ENCODE measurements at places on chromosomes 5 and 9.

DNA sequence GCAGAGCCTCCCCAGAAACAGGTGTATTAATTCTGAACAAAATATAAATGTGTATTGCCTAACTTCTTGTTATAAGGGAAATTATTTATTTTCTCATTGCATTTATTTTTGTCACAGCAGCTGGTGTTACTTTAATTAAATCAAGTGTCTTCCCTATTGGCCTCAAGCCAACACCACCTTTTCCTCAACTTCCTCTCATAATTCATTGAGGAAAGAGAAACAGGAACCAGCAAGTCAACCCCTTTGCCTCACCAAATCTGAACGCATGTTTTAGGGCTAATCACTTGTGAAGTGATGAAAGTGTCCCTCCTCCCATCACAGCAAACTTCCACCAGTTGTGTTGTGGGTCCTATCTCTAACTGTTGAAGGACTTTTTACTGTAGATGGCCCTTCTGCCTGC lies 73.1 kb downstream of the DIRAS2 start:
- DNase-seq = peak; percentile 24

DNA sequence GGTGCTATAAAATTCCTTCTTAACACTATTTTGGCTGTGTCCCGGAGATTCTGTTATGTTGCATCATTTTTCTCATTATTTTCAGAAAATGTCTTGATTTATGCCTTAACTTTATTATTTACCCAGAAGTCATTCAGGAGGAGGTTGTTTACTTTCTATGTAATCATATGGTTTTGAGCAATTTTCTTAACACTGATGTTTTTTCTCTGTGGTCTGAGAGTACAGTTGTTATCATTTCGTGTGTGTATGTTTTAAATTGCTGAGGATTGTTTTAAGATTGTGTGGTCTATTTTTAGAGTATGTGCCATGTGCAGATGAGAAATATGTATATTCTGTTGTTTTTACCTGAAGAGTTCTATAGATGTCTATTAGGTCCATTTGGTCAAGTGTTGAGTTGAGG lies 498.1 kb upstream of the ZNF608 start:
- DNase-seq = no peak

GRCh38 chr5:6026766-6027406 lies 351.5 kb downstream of the MED10 start:
- no peak for DNase-seq

DNA sequence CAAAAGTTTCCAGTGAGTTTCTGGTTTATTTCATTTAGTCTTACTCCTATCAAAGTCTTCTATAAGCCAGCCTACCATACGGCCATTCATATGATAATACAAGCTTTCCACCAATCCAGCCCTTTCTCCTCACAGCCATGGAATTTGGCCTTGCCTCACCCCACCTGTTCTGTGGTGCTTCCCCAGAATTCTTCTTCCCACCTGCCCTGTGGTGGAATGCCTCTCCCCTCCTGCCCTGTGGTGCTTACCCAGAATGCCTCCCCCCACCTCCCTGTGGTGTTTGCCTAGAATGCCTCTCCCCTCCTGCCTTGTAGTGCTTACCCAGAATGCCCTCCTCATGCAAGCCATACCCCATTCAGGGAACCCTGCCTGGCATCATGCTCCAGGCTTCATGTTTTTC lies 90.3 kb upstream of the APC start:
- no peak for DNase-seq

DNA sequence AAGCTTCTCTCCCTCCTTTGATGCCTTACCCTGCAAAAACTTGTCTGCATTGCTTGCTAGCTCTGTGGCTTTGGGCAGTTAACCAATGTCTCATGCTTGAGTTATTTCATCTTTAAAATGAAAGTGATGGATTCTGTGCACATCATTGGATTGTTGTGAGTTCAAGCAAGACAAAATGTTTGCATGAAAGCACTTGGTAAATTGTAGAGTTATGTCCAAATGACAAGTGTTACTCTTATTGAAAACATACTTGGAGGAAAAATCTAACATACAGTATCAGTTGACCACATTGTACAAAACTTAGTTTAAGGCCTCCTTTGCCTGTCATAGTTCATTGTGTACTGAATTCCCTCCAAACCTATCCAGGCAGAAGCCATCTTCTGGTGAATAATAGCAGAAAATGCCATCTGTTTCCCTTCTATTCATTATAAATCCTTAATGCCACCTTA lies 30.0 kb downstream of the TGFBR1 start:
- no peak for DNase-seq
